ENCODE measurements at places on chromosomes 3 and 15.

- no peak for DNase-seq
These were observed 59.9 kb upstream of the RAD18 start for GRCh38 chr3:9023226-9023590.

- peak; percentile 41 for DNase-seq
These were observed 9.8 kb downstream of the P2RY14 start for GRCh38 chr3:151268267-151269235.

DNA sequence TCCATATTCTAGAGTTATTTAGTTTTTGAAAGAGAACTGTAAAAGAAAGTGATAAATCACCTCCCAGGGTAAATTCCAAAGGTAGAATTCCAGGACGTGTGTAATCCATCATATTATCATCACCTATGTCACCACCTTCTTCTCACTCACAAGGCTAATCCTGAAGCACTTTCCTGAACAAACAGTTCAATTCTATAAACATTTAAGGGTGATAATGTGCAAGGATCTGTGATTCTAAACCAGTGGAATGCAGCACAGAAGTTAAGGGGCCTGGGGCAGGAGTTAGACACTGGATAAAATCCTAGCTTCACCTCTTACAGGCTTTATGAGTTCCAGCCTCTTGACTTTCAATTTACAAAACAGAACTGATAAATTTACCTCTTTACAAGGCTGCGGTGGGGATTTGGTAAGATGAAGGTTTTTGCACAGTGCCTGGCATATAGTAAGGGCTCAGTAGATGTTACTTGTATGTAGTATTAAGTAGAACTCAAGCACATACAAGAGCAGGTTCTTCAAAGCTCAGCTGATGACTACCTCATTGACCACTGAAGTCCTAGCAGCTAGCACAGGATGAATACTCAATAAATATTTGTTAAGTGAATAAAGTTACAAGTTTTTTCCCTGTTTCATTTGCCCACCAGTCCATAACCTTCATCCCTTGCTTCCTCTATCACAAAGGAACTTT, 47.3 kb upstream of the CCDC80 start:
- DNase-seq, result no peak

- DNase-seq, result no peak
These were observed 32.2 kb upstream of the LACTB start for GRCh38 chr15:63089260-63090043.

DNA sequence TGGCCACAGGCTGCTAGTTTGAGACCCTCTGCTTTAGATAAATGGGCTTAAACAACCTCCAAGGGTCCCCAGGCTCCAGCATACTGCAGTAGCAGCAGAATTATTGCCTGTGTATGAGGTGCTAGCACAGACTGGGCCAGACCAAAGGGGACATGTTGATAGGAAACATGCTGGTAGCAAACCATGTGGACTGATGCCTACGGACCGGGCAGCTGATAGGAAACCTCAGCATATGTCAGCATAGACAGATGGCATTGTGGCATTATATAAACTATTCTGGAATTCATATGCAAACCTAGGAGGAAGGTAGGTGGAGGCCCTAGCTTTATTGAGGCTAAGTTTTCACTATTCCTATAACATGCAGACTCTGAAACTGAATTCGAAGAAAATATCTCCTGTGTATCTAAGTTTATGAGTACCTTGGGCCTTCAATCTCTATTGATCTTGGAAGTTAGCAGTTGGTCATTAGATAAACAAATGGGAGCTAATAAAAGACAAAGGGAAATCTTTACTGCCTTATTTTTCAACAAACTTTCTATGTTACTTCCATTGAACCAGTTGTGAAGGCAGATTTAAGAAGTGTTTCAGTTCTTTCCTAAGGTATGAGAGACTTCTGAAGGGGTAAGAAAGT, 1.7 kb upstream of the HGD start:
- DNase-seq, result no peak

- DNase-seq, result peak; percentile 72
These were observed 19.6 kb upstream of the MOBP start for GRCh38 chr3:39447637-39448483.

- DNase-seq, result no peak
These were observed 10.1 kb downstream of the FEZF2 start for GRCh38 chr3:62363275-62363674.

DNA sequence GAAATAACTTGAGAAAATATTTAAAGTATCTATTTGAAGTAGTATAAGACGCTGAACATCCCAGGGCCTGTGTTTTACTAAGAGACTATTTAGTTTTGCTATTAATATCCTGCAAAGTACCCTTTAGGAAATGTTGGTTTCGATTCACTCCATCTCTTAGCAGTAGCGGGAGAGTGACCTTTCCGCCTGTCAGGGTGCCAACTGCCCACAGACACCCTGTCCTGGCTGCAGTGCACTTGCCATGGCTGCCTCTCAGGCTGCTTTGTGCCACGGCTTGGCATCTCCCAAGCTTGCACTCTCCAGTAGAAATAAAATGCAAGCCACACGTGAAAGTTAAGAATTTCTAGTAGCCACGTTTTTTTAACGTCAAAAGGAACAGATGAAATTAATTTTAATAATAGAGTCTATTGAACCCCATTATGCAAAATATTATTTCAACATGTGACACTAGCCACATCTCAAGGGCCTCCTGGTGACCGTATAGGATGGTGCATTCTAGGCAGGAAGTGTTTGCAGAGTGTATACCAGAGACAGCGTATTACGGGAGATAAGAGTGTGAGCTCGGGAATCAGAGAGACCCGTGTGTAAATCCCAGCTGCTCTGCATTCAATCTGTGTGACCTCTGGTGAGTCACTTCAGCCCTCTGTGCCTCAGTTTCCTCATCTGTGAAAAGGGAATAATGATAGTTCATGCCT, 19.8 kb downstream of the ADAMTS9 start:
- no peak for DNase-seq

- DNase-seq, result no peak
These were observed 52.4 kb downstream of the KLHL25 start for GRCh38 chr15:85742186-85742821.

DNA sequence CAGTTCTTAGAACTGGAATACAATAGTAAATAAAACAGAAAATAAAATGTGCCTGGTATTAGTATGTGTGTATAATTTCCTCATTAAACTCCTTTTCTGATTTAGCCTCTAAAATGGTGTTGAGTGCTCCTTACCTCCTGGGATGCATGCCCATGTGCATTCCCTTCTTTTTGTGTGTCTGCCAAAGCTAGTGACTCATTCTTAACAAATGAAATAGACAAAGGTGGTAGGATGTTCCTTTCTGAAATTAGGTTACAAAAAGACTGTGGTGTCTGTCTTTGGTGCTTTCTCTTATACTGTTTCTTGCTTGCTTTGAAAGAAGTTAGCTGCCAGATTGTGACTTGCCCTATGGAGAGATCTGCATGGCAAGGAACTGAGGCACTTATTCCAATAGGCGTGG, 623.7 kb downstream of the GRM7 start:
- DNase-seq, result no peak

DNA sequence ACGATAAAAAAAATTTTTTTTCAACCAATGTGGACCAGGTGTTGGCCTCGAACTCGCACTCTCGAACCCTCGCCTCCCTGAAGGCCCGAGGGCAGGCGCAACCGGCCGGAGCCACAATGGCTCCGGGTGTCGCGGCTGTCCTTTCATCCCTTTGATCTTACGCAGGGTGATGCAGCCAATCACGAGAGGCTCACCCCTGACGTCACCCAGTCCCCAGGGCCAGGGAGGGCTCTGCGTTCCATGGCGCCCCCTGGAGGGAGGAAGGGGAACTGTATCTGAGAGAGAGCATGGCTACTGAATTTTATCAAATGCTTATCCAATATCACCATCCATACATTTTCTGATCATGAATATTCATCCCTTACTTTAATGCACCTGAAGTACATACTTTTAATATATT, 15.4 kb upstream of the GMNC start:
- DNase-seq, result no peak

DNA sequence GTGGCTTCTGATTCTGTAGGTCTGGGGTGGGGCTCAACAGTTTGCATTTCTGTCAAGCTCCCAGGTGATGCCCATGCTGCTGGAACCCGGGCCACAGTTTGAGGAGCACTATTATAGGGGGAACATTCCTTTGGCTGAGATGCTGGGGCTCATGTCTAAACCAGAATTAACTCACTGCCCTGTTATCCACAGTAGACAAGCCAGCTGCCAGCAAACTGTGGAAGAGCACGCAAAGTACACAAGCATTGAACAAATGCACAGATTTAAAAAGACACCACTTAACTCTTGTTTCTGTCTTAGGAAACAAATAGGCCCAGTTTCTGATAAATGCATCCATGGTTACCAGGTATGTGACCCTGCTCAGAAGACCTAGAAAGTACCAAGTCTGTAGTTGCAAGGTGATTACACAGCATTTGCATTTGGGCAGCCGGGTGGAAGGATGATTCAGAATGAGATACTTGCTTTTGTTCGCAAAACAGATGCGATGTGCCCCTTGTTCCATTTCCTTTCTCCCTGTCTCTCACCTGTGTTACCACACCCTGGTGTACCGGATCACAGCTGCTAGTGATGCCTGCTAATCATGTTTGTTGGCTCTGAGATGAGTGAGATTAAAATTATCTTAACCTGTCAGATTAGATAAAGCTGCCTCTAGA, 12.4 kb downstream of the GYG1 start:
- DNase-seq, result peak; percentile 17

DNA sequence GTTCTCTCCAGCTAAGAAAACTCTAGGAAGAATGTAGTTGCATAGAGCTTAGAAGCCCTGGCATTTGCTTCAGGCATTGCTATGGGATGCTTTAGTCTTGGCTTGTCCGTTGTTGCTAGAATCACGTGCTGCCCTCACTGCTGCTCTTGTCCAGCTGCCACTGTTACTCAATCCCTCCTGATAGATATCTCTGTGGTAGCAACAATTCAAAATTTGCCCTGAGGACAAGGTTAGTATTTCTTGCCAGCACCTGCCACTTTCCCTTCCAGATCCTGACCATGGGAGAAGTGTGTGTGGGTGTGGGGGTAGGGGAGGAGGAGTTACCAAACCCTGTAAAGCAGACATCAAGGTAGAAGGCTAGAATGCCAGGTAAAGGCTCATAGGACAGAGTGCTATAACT, 113.8 kb downstream of the PPM1L start:
- no peak for DNase-seq

DNA sequence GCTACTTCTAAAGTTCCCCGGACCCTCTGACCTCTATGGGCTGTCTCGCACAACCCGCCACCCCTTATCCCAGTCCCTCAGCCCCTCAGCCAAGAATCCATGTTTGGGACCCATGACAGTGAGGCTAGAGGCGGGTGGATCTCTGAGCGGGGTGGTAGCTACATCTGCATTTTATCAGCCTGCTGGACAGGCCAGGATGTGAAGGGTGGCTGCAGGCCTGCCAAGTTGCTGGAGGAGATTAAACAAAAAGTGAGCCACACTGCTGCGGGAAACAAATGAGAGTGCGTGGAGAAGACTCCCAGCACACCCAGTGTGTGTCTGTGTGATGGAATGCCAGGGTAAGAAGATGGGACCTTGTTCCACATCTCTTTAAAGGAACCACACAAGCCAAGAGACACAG, 51.1 kb upstream of the SPATA12 start:
- no peak for DNase-seq

DNA sequence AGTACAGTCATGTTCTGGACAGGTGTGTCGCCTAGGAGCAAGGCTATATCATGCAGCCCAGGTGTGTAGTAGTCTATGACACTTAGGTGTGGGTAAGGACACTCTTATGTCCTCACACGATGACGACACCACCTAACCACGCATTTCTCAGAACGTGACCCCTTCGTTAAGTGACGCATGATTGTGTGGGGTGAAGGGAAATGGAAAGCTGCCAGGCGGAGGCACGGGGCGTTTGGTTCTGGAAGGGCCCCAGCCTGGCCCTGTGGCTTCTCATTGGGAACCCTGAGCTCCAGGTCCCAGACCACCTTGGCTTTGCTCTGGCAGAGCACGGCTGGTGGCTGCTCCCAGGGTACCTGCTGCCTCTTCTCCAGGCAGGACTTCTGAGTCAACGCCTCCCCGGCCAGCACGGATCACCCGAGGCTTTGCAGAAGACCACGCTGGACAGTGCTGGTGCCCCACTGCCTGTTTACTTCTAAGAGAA, 39.3 kb downstream of the FBLN2 start:
- no peak for DNase-seq

DNA sequence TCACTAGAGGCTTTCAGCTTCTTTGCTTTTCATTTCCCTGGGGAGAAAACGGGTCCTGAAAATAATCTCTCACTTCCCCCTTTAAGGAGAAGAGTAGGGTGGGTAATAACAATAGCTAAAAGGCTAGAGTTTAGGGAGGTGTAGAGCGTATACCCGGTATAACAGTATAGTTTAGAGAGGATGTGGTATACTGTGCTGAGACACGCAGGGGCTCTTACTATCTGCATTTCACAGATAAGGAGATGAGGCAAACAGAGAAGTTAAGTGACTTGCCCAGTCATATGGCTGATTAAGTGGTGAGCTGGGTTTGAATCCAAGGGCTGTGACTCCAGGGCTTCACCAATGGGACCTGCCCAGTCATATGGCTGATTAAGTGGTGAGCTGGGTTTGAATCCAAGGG, 15.0 kb upstream of the KCNMB3 start:
- no peak for DNase-seq

DNA sequence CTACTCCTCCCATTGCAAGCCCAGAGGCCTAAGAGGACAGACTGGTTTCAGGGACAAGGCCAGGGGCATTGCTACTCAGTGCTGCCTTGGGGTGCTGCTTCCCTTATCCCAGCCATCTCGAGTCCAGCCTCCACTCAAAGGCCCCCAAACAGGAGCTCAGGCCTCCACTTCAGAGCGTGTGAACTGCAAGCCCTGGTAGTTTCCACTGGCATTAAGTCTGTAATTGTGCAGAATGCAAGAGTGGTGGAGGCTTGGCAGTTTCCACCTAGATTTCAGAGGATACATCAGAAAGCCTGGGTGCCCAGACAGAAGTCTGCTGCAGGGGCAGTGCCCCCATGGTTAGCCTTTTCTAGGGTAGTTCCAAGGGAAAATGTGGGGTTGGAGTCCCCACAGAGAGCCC, 192.8 kb upstream of the ST8SIA2 start:
- DNase-seq, result no peak

- no peak for DNase-seq
These were observed 313.9 kb upstream of the NR2E3 start for GRCh38 chr15:71496336-71496955.

DNA sequence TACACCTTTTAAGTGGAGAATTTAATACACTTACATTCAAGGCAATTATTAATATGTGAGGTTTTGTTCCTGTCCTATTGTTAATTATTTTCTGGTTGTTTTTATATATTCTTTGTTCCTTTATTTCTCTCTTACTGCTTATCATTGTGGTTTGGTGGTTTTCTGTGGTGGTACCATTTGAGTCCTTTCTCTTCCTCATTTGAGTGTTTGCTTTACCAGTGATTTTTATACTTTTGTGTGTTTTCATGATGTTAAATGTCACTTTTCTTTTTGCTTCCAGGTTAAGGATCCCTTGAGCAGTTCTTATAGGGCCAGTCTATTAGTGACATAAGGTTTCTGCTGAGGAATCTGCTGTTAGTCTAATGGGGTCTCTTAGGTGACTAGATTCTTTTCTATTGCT, 116.5 kb downstream of the LRRK1 start:
- no peak for DNase-seq

GRCh38 chr15:70493787-70494516, 269.4 kb downstream of the UACA start:
- DNase-seq, result no peak

- DNase-seq, result no peak
These were observed 36.5 kb downstream of the ALS2CL start for GRCh38 chr3:46656778-46657556.

All from CD4-positive, alpha-beta T cell treated with Interleukin-10 for 1 hour (primary cell).